ENCODE measurements at places on chromosomes 1 and 21.

DNA sequence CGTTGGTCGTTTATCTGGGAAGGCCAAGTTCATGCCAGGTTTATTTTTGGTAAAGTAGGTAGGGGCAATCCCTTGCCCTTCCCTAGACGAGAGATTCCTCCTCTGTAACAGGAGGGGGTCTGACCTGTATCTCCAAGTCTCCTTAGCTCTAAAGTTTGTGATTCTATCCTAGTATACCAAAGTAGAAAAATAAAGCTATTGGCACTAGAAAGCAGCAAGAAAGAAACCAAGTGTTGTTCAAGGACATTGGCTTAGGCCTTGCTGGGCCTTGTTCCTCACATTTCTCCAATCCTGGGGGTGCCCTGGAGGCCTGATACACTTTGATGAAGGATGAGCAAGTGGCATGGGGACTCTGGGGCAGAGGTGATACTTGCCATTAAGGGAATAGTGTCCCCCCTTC lies 814 bp downstream of the MTARC2 start:
- no peak for DNase-seq

DNA sequence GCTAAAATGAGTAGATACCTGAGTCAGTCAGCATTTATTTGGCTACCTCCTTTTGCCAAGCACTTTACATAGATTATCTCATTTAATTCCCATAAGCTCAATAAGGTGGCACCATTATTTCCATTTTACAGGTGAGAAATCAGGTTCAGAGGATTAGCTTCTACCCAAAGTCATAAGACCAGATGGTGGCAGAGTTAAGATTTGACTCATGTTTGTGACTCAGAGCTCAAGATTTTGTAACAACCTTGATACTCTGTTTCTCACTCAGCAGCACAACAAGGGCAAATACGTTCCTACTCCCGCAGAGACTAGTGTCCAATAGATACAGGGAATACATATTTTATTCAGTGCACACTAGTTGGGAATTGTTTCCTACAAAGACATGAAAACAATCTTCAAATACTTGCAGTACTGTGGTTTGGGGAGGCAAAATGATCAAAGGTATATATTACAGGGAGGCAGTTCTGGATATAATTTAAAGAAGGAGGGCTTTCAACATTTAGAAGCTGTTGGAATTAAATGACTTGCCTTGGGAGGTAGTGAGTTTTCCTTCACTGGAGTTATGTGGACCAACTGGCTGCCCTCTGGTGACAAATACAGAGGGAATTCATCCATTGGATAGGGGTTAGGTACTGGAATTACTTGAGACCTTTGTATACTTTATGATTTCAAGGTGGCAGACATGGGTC lies 3.6 kb downstream of the LEPR start:
- no peak for DNase-seq

GRCh38 chr1:19768353-19769210 lies 31.1 kb downstream of the TMCO4 start:
- no peak for DNase-seq

GRCh38 chr1:180515857-180516388 lies 13.5 kb upstream of the ACBD6 start:
- peak; percentile 75 for DNase-seq

DNA sequence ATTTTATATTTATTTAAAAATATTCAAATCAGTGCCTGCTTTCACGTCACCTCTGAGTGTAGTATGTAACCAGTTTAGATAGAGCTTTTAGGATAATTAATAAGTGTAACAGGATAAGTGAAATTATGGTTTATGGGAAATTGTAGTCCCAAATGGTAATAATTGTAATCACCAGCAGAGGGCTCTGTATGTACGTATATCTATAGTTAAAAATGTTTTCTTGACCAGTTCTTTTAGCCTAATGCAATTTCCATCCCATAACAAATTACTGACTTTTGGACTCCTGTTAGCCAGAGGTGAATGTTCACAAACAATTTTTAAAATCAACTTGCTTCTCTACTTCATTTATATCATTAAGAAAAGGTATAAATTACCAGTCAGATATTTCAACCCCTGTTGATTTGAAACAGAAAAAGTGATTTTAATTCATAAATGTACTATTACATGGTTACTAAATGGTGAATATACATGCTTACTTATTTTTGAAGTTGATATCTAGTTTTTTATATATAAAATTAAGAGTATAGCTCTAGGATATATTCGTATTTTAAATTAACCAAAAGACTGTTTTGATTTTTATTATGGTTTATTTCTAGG lies 25.3 kb downstream of the SLC30A7 start:
- DNase-seq, result peak; percentile 9

GRCh38 chr1:44660176-44660575 lies 14.1 kb downstream of the TMEM53 start:
- DNase-seq, result peak; percentile 40

DNA sequence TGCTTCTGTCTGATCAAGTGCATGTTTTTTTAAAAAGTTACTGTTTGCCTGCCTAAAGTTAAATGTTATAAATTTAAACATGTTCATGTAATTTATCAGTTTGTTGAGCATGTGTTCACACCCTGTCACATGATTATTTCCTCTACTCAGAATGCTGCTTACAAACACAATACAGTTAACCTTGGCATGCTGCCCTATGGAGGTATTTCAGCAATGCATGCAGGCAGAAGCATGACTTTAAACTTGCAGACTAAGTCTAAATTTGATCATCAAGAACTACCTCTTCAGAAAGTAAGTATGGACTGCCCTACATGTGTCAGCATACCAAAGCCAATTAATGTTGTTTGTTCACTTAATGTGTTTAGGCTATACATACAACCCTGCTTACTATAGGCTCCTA lies 161.6 kb downstream of the LRRC40 start:
- peak; percentile 61 for DNase-seq

DNA sequence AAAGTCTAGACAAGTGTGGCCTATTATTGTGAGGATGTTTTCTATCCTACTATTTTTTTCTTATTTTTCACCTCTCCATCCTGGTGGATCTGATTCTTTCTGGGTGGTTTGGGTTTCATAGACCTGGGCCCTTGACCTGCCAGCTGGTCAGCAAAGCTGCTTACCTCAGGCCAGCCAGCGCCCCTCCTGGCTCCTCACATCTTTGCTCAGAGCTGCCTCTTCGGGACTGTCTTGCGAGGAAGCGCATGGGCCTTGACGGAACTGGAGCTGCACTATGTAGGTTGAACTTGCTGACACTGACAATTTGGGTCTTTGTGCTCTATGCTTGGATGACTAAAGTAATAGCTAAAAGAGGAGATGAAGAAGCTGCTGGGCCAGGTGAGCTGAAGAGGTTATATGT lies 138.5 kb upstream of the SYT6 start:
- no peak for DNase-seq

Data from Calu3 (cell line).